ENCODE measurements at places on chromosomes 12 and 14. TPM values are rescaled to one million over a fixed set of nuclear protein-coding genes. Genes with fewer than 3 reads are reported as not detected.

DNA sequence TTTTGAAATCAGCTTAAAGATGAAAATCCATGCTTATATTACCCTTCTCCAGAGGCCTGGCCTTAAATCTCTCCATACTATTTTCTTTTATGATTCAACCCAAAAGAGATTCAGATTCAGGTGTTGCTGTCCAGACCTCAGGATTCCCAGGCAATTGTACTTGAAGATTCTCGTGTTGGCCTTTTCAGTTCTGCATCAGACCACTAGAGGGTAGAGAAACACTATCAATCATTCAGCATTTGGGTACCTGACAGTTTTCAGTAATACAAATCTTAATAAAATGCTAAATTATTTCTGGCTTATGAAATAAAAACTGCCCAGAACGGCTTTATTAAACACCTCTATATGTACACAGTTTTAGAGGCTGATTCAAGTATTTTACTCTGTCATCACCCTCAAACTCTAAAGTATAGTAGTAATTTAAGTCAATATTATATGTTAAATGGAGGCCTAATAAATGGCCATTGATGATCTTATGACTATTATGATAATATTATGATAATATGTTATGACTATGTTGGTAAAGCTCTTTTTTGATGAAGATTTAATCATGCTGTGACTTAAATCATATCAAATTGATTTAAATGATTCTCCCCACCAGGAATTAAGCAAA is 301.1 kb downstream of the DUSP6 start:
- DNase-seq: peak; percentile 5

DNA sequence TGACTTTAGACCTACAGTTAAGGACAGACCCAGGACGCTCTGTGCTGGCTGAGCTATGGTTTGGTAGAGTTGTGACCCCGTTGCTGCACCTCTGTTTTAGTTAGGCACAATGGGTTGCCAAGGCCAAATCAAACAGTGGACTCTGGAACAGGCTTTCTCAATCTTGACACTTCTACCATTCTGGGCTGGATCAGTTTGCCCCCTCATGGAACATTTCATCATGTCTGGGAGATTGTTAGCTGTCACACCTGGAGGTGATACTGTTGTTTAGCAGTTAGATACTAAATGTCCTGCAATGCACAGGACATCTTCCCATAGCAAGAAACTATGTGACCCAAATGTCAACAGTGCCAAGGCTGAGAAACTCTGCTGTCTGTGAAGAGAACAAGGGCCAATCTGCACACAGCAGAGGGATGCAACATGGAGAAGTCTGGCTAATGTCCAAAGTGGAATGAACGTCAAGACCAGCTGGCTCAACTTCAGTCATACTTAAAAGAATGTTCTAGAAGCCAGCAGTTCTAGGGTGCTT is 65.6 kb upstream of the DICER1 start:
- no peak for DNase-seq

- DNase-seq: no peak
These were observed 22.1 kb upstream of the LRRC9 start for GRCh38 chr14:59897757-59898383.

DNA sequence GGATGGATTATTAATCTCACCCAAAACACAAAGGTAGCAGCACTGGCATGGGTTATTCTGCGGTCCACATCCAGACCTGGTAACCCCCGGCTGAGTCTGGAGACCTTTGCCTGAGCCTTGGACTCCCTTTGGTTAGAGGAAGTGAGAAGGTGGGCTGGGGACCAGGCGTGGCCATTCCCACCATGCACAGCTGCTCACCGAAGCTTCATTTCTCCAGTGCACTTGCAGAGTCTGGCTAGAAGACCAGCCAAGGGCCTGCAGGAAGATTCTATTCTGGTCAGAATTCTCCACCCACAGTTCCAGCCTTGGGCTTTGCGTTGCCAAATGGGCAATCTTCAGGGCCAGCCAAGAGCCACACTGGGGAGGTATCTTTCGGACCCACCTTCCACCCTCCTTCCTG is 73.0 kb downstream of the LGMN start:
- no peak for DNase-seq

DNA sequence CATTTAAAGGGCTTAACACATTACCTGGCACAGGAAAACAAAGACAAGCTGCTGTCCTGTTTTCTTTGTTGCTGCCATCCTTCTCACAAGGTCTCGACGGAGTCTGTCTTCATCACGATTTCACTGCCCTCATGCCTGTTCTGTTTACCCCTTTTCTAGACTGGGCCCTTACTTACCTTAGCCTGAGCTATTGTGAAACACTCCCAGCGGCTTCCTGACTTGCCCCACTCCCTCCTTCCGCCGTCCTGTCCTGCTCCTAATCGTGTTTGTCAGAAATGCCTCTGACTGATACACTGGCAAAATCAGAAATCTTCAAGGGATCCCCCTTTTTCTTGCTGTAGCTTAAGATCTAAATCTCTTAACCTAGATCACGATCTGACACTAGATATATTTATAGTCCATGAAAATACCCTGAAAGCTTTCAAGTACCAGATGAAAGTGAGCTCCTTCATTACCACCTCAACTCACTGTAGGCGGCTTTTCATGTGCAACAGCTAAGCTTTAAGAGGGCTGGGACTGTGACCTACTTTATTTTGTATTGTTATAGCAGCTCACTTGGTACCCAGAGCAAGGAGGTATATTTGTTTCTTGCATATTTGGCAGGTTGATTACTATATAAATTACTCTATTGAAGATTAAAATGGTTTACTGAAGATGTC is 32.1 kb downstream of the TECPR2 start:
- peak; percentile 29 for DNase-seq

GRCh38 chr12:131942671-131943070 is 7.1 kb upstream of the EP400 start:
- DNase-seq: no peak

The BEGAIN gene
- 1.3 TPM for total RNA-seq

The PAPLN gene
- not detected for total RNA-seq

All from CD4-positive, CD25-positive, alpha-beta regulatory T cell (primary cell).